ENCODE measurements at places on chromosomes 7 and 10. TPM values are rescaled to one million over a fixed set of nuclear protein-coding genes. Genes with fewer than 3 reads are reported as not detected.

The STEAP1 gene
- 7.8 TPM for total RNA-seq

GRCh38 chr10:100413173-100413572 is 49.6 kb upstream of the WNT8B start:
- DNase-seq, result no peak

DNA sequence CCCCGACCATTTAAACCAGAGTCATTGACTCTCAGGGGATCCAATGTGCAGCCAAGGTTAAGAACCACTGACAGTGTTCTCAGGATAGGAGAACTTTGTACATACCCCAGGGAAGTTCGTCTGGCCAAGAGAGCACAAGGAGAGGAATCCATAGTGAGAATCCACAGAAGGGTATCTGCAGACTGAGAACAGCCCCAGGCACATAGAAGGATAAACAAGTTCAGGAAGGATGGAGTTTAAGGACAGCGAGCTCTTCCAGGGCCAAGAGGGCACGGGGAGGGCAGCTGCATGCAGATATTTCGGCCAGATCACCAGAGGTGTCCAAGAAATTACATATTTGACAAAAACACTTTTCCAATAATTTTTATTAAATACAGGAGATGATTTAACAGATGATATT is 16.4 kb downstream of the BLNK start:
- no peak for DNase-seq

DNA sequence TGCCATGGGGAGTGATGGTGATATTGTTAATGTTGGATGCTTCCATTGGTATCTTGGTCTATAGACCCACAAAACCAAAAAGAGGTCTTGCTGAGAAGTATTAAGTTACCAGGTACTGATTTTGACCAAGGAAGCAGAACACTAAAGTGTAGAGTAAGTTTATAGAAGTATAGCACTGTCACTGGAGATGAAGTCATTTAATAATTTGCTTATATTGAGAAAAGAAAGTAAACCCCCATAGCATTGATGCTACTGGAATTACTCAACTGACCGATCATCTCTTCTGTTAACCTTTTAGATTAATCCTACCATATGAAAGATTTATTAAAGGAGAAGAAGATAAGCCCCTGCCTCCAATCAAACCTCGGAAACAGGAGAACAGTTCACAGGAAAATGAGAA is 183.2 kb downstream of the RTKN2 start:
- no peak for DNase-seq

DNA sequence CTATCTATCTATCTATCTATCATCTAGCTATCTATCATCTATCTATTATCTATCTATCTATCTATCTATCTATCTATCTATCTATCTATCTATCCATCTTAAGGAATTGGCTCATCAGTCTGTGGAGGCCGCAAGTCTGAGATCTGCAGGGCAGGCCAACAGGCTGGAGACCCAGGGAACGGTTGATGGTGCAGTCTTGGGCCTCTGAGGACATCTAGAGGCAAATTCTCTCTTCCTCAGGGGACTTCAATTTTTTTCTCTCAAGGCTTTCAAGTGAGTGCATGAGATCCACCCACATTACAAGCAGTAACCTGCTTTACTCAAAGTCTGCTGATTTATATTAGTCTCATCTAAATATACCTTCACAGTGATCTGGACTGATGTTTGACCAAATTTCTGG is 197.0 kb downstream of the GLRX3 start:
- DNase-seq, result no peak

- no peak for DNase-seq
Observed at GRCh38 chr10:4243651-4244050, 458.6 kb upstream of the KLF6 start.

- no peak for DNase-seq
Observed at GRCh38 chr7:153858355-153858754, 193.8 kb upstream of the DPP6 start.

The TACC2 gene
- 298 TPM for total RNA-seq

The GIMAP4 gene
- total RNA-seq, result 44.8 TPM

- peak; percentile 33 for DNase-seq
Observed at GRCh38 chr10:103553743-103554487, 60.4 kb downstream of the NEURL1 start.

- no peak for DNase-seq
Observed at GRCh38 chr10:1600861-1601260, 136.5 kb downstream of the ADARB2 start.

- DNase-seq, result no peak
Observed at GRCh38 chr10:121368347-121369025, 229.8 kb downstream of the FGFR2 start.

The SFXN3 gene
- 21.1 TPM for total RNA-seq

- DNase-seq, result no peak
Observed at GRCh38 chr7:93262535-93262934, 30.4 kb downstream of the VPS50 start.

DNA sequence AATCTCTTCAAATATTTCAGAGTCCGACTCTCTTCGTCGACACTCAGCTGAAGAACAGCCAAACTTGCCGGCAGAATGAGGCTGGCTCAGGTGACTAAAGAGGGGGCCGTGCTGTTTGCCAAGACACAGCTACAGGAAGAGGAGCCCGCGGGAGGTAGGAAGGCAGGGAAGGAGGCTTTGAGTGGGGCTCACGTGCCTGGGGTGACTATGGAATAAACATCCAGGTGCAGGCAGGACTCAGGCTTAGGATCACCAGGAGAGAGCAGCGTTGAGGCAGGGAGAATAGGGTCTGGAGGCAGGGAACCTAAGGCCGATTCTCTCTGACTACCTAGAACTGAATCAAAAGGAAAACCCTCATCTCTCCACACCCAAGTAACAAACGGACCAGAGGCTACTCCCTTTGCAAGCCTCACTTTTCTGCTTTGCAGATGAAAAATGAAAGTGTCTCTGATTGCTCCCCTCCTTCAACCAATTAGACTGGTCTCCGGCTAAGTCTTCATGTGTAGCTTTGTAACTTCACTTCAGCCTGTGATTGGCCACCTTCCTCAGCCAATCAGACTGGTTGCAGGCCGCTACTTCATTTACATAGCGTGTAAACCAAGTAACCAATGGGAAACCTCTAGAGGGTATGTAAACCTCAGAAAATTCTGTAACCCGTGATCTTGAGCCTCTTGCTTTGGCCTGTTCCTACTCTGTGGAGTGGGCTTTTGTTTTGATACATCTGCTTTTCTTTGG is 19.7 kb upstream of the BNIP3 start:
- no peak for DNase-seq

DNA sequence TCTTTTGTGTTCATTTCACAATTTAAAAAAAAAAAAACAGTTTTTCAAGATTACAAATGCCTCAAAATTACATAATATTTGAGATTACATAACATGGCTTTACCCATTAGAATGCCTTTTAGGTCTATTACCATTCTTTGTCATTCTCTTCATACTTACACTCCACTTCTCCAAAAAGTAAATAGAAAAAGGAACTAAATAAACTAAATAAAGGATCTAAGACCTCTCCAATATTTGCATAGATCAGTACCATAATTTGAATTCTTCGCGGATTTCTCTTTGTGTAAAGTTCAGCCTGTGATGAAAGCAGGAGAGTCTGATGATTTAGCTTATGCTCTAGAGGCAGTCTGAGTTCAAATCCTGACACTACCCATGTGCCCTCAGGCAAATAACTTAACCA is 56.4 kb upstream of the C1GALT1 start:
- no peak for DNase-seq

The RET gene
- 0.23 TPM for total RNA-seq

GRCh38 chr10:114684822-114685209 is 26.7 kb upstream of the ABLIM1 start:
- DNase-seq, result no peak

DNA sequence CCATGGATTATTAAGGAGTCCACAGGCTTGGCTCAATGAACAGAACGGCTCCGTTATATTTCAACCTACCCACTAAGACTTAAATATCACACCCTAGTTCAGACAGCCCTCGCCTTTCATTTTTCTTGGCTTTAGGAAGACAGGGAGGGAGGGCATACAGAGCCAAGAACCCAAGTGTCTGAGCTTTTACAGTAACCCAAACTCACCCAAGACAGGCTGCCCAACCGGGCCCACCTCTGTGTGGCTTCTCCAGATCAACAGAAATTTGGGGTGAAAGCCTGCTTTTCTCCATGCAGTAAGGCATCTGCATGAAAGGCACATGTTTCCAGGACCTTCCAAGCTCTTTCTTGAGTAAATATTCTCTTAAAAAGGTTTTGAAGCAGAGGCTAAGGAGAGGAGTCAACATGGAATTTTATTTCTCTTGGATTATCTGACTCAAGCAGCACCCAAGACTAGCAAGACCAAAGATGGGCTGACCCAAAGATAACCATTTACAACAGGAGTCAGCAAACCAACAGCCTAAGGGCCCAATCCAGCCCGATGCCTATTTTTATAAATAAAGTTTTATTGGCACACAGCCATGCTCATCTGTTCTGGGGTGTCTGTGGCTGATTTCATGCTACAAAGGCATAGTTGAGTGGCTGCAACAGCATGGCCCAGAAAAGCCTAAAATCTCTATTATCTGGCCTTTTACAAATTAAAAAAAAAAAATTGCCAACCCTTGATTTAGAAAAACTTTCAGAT is 90.1 kb downstream of the KCNMA1 start:
- DNase-seq, result no peak

GRCh38 chr7:125567686-125568085 is 638.1 kb upstream of the POT1 start:
- no peak for DNase-seq

GRCh38 chr7:859359-860030 is 16.9 kb upstream of the GET4 start:
- DNase-seq, result no peak

- peak; percentile 58 for DNase-seq
Observed at GRCh38 chr7:130486114-130486953, 5.6 kb upstream of the MEST start.

GRCh38 chr10:79418274-79418673 is 27.1 kb downstream of the ZCCHC24 start:
- DNase-seq, result peak; percentile 52

DNA sequence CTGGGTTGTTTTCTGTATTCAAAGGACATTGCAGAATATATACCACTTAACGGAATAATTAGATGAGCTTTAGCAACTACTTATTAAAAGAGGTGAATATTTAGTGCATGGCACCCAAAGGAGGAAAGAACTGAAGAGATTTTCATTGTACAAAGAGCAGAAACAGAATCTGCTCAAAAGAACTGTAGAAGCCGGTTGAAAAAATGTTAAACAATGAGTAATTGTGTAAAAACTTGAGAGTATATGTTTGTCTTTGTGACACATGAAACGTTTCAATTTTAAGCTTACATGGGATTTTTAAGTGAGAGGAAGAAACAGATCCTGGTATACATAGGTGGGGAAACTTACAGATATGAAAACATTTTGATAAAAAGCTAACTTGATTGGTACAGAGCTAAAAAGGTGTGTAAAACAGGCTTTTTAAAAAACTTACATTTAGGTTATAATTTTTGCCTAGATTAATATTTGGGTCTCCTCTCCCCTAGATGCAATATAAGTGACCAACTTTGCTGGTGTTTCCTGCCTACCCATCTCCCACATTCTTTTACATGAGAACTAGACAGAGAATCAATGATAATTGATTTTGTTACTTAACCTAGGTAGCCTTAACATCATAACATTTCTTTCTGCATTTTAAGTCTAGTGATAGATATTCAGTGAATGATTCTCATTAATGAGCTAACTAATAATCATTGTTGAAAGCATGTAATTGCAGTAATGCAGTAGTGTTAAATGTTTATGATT is 6.8 kb downstream of the ARL5B start:
- DNase-seq, result no peak

The BLOC1S2 gene
- total RNA-seq, result 18.6 TPM

DNA sequence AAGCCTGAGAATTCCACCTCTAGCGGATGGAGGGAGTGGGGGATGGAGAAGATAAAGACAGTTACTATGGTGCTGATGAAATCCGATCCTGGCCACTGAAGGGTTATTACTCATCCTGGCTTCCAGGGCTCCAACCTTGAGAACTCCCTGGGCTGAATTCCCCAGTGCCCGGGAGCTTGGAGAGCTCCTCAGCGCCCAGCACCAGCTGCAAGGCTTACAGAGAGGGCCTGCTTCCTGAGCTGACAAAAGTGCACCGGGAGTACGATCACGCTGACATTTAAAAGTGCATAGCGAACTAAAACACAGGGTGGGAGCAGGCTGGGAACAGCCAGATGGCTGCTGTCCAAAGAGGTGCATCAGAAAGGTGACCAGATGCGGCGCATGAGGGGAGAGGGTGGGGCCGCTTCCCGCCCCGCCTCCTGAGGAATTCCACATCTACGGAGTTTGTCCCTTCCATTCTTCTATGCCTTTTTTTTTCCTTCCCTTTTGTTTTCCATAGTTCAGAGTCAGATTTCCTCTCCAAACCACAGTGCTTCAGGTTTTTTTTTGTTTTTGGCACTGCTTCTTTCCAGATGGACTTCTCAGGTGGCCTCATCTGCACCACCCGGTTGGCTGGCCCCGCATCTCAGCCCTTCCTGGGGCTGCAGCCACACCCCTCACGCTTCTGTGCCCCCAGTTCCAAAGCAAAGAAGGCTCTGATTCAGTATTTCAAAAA is 62.4 kb upstream of the MKRN1 start:
- DNase-seq, result peak; percentile 73

DNA sequence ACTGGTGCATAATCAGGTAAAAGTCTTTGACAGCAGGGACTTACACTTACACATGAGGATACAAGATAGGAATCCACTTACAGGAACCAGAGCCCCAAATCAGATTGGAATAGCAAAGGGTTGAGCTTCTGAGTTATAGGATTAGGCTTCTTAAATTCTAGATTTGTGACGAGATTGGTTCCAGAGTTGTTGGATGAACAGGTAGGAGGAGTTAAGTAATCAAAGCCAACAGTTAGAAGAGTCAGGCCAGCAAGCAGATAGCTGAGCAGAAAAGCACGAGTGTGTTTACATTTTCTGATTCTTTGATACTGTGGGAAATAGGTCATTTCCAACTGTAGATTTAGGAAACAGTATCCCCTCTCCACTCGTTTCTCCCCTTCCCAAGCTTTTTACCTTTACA is 167.0 kb downstream of the MDFIC start:
- DNase-seq, result no peak

The CAMK2G gene
- 14.2 TPM for total RNA-seq

The SPDYE16 gene
- not detected for total RNA-seq

DNA sequence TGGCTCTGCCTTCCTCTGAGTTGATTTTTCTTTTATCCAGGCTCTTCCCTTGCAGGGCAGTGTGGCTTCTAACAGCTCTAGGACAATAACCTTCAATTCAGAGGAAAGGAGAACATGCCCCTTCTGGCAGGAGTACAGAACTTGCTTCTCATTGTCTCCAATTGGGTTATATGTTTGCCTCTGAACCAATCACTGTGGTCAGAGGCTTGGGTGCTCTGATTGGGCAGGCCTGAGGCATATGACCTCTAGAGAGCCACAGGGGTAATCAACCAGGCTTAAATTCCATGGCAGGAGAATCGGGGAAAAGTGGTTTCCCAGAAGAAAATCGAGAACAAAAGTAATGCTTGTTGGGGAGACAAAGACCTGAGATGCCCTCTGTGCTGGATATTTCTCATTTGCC is 240.0 kb downstream of the REEP3 start:
- DNase-seq, result no peak

DNA sequence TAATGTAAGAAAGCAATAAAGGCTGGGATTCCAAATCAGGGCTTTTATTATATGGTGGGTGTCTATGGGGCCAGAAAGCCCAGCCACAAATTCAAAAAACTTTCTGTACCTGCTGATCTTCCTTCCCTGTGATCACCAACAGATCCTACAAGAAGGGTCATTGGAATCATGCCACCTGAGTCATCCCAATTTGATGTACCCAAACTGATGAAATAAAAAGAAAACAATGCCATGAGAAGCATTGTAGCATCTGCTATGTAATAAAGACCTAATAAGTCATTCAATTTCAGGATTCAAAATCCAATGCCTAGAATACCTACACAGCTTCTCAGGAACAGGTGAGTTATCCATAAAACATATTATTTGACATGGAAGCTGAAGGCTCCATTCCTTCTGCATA is 228.8 kb downstream of the DKK1 start:
- DNase-seq, result no peak
